LHCN-M2 (cell line): ENCODE measurements at places on chromosomes 1 and 21. TPM values are rescaled to one million over a fixed set of nuclear protein-coding genes. Genes with fewer than 3 reads are reported as not detected.
A peak's percentile ranks its signal among the peaks of the same experiment; 100 is the strongest.

- no peak for DNase-seq
Measured at GRCh38 chr1:155113450-155113980, 14.2 kb upstream of the EFNA1 start.

DNA sequence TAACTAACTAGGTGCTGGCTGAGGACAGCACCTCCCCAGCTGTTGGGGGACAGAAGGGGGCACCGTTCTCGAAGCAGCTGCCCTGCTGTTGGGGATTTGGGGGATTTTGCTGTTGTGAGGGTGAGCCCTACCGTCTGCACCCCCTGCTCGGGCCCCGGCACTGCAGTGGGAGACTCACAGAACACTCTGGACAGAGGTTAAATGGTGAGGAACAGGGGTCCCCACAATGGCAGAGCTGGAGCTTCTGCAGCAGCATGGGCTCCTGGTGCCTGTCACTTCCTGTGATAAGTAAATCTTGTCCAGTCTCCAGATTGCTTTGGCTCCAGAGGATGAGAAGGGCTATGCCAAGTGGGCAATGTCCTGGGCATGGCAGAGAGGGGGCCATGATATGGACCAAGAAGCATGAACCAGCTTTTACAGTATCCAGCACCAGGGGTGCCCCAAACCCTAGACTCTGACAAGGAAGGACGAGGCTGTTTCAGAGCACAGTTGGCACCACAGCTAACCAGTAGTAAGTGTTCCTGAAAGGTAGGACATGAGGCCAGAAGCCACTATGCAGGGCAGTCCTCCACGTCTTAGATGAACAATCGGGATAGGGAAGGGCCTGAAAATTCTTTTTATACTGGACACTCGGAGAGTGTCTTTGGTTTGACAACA is 365.1 kb upstream of the VAMP3 start:
- DNase-seq: no peak

DNA sequence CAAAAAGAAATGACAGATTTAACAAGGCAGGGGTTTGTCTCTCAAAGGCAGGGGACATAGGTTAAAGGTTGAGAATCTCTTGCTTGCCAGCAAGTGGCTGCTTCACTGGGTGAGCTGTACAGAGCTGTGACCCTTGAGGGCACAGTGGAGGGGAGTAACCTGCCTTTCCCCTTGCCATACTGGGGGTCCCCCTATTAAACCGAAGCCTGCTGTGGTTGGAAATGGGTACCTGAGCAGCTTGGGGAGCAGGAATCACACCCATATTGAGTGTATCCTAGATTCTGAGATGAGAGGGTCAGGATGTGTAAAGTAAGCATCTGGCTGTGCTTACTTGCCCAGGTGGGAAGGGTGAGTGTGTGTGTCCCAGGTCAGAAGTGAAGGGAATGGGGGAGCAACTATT is 31.8 kb downstream of the WNT4 start:
- DNase-seq: no peak

DNA sequence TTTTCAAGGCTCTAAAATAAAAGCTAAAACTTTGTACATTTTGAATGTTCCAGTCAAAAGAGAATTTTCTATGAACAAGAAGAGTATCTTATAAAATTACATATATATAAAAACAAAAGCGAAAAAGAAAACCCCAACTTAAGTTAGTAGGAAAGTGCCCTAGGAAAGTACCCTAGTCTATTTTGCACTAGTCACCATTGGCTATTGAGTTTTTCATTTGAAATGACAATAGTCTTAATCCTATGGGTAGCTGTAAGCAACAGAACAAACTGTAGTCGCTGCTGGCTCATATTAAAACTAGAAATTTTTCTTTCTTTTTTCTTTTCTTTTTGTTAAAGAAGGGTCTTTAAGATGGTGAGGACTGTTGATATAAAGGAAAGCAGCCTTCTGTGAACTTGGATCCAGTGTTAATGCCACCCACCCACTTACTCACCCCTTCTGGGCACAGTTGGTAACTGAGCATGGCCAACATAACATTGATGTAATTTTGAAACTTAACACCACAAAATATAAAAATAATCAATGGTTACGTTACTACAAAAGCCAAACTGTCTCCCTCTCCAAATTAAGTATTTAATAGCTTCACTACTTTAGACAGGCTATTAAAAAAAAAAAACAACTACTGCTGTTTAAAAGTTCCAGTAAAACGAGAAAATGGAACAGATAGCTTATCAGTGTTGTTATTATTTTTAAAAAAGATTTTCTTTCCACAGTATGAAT is 177.0 kb downstream of the EIF4G3 start:
- no peak for DNase-seq

Gene FAM3B
- total RNA-seq: not detected in 2 replicates

GRCh38 chr1:183913567-183913993 is 108.7 kb downstream of the RGL1 start:
- DNase-seq: peak; percentile 64

GRCh38 chr1:96825950-96826576 is 104.5 kb downstream of the PTBP2 start:
- no peak for DNase-seq

Gene KLHDC9
- 0.29 and 0.71 TPM in 2 replicates for total RNA-seq

- DNase-seq: no peak
Measured at GRCh38 chr1:2506901-2507565, 19.4 kb downstream of the PANK4 start.

DNA sequence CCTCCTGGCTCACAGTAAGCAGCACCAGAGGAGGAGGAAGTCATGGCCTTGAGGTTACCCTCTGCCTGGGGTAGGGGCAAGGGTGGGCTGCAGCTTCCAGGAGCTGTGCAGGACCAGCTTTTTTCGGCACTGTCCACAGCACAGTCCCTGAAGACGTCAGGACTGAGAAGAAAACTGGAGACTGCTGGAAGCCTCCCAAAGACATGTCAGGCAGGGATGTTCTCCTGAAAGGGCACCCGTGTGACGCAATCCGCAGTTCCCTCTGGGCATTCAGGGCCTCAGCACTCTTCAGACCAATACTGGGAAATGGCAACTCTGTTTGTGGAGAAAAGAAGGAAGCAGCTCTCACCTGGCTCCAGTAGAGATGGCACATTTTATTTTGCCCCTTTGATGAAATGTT is 64.8 kb upstream of the TENT5C start:
- DNase-seq: no peak

DNA sequence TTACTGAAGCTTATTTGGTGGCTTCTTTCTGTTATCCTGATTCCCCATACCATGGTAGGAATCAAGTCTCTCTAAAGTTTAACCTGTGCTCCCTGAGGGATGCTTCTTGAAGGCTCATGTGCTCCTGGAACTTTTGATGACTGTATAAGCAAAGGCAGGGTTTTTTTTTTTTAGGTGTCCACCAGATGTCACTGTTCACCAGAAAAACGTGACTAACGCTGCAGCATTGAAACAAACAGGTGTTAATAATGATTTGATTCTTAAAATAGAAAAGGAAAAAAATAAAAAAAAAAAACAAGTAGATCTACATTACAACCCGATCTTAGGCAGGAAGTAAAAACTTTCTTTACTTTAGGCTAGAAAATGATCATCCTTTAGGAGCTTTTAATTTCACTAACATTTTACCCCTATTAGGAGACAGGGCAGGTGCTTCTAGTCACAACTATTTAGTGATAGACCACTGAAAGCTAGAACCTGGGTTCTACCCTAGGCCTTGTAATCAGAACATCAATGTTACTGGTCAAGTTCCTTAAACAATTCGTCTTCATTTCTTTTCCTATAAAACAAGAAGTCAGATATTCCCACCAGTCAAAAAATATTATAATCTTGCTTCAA is 223.0 kb downstream of the PLA2G4A start:
- DNase-seq: peak; percentile 45

- DNase-seq: no peak
Measured at GRCh38 chr1:84913555-84913892, 20.5 kb upstream of the LPAR3 start.

DNA sequence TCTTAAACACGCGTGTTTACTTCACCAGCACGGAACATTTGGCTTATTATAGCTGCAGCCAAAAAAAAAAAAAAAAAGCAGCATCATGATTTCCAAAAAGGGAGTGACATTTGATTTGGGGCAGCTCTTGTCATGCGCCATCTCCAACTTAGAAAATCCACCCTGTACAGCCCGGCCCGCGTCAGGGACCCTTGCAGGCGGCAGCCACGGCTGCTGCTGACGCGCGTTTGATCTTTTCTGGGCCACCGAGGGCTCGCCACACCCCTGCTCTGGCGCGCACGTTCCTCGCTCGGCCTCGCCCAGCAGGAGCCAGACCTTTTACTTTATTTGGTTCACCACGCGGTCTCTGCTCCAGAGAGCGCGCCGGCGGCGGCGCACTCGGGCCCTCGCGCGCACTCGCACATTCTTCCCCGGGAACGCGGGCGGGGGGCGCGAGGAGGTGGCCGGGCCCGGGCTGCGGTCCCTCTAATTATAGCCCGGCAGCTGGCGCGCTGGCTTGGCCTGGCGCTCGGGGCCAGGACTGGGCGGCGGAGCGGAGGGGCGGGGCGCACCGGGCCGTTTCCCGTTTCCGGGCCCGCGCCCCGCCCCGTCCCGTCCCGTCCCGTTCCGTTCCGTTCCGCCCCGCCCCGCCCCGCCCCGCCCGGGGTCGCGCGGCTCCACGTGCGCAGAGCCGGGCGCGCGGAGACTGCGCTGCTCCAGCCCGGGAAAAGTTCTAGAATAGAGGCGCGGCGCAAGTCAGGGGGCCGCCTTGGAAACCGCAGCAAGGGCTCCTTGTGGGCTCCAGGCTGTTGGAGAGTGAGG is 10.2 kb downstream of the IRF2BP2 start:
- DNase-seq: peak; percentile 89

- DNase-seq: no peak
Measured at GRCh38 chr1:94275083-94275482, 37.7 kb upstream of the ARHGAP29 start.

Gene C1orf35
- total RNA-seq: 16.3 and 18.5 TPM in 2 replicates

DNA sequence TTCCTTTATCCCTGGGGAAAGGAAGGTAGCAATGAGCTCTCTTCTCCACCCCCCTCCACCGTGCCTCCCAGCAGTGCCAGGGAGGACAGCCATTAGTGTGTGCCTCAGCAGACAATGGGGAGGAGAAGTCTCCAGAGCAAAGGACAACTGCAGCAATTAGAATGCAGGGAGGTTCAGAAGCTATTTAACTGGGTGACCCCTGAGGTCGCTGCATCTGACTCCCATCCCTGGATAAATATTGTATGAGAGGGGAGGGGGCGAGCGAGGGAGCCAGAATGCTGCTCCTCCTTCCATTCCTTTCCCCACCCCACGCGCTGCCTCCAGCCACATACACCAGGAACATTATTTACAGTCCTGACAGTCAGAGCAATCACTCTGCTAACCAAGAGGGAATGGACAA is 59.0 kb downstream of the ERI3 start:
- no peak for DNase-seq

Gene SPATA45
- not detected in 2 replicates for total RNA-seq

Gene HES3
- not detected in 2 replicates for total RNA-seq

Gene DPYD
- 39.9 and 46.6 TPM in 2 replicates for total RNA-seq

- no peak for DNase-seq
Measured at GRCh38 chr1:42735477-42736105, 4.4 kb downstream of the CLDN19 start.

GRCh38 chr1:100188617-100189016 is 10.6 kb upstream of the LRRC39 start:
- DNase-seq: peak; percentile 97

DNA sequence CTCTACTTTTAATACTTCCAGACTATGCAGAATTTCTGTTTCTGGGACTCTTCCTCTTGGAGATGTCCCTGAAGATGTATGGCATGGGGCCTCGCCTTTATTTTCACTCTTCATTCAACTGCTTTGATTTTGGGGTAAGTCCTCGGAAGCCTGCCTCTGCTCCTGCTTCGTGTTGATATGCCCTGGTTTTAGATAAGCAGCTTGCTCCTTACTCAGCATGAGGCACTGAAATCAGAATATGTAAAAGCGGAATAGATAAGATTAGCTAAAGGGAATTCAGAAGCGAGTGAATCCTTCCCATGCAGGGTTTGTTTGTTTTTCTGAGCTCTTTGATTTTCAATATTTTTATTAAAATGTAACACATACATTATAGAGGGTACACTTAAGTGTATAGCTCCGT is 234.7 kb downstream of the CACNA1E start:
- DNase-seq: no peak

DNA sequence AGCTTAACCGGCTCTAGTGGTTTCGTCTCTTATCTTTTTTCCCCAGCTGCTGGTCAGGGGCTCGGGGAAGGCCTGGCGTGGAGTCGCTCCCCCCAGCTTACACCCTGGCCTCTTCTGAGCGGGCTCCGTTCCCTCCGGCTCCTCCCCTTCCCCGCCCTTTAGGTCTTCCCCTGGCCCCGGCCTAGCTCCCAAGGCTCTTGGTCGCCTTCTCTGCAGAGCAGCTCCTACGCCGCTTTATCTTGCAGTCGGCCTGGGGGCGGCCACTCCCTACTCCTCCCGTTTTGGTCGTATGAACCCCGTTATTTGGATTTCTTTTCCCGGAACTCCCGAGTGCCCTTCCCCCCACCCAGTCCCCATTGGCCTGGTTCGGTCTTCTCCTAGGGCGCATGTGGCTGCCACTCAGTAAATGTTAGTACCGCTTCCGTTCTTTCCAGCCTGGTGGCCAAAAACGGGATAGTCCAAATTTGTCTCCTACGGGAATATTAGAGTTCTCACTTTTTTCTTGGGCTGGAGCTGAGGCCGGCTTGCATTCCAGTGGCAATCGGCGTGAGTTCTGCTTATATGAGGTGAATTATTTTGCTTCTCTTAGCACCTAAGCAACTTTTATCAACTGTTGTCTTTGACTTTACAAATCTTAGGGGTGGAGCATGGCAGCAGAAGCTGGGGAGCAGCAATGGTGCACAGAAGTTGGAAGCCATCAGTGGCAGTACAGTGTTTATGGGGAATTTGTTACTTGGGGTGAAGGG is 467 bp downstream of the THRAP3 start:
- DNase-seq: peak; percentile 91

DNA sequence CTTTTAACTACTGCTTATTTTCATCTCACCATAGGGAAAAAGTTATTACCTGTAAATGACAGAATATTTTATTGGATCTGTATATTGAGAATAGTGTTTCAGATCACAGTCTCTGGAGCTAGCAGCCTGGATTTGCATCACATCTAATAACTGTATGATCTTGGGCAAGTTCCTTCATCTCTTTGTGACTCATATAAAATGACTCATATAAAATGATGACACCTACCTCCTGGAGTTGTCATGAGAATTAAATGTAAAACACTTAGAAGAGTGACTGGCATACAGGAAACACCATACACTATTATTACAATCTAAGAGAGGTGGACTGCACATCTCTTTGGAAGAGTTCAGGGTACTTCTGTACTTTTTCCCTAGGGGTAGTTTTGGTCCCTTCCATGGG is 421.3 kb downstream of the NEGR1 start:
- DNase-seq: peak; percentile 82

Gene NBPF19
- 11.1 and 15.4 TPM in 2 replicates for total RNA-seq

GRCh38 chr1:162117039-162117774 is 47.7 kb downstream of the NOS1AP start:
- no peak for DNase-seq
